ENCODE measurements at places on chromosomes 3 and 15.
A peak's percentile ranks its signal among the peaks of the same experiment; 100 is the strongest.

- no peak overlapping the region for H3K4me3 ChIP-seq
- no peak overlapping the region for H3K27ac ChIP-seq
- H3K36me3 ChIP-seq: no peaks in the 10 kb centered on the region
- no peaks in the 10 kb centered on the region for H3K27me3 ChIP-seq
- DNase-seq: no peak
Measured at GRCh38 chr3:45029661-45030060, 3.6 kb downstream of the CLEC3B start.

DNA sequence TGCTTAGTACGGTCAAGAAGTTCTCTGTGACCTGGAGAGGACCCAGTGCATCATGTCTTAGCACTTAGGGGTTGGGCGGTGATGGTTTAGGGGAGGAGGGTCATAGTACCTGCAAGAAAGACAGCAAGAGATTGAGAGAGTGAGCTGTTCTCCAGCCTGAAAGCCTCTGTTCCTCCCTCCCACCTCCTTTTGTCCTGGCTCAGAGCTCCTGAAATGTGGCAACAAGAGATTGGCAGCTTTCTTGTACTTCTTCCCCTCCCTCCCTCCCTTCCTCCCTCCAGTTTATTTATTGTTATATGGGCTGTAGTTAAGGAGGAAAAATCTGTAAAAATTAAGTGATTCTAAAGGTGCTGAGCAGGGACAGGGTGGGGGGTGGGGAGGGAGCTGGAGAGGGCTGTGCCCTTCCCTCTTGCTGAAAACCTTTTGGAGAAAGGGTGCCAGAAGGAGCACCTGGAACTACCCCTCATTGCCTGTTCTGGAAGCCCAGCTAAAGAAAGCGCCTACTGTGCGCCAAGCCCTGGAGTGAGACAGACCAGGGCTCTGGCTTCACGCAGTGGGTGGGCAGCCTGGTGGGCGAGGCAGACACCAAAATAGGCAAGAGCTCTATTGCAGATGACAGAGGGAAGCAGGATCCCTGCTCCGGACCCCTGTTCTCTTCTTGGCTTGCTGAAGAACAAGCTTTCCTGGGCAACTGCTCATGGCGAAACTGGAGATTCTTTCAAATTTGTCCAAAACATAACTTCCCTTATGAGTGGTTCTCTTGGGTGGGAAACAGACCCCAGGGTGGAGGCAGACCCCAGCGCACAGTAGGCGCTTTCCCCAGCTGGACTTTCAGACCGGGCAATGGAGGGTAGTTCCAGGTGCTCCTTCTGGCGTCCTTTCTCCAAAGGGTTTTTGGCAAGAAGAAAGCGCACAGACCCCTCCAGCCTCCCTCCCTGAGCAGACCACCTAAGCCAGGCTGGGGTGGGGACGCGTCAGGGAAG lies 35.6 kb downstream of the LINGO1 start:
- H3K27ac ChIP-seq: no peak overlapping the region
- no peak overlapping the region for H3K4me3 ChIP-seq
- no peaks in the 10 kb centered on the region for H3K27me3 ChIP-seq
- no peaks in the 10 kb centered on the region for H3K4me1 ChIP-seq
- H3K36me3 ChIP-seq: no peaks in the 10 kb centered on the region
- no peak for DNase-seq

DNA sequence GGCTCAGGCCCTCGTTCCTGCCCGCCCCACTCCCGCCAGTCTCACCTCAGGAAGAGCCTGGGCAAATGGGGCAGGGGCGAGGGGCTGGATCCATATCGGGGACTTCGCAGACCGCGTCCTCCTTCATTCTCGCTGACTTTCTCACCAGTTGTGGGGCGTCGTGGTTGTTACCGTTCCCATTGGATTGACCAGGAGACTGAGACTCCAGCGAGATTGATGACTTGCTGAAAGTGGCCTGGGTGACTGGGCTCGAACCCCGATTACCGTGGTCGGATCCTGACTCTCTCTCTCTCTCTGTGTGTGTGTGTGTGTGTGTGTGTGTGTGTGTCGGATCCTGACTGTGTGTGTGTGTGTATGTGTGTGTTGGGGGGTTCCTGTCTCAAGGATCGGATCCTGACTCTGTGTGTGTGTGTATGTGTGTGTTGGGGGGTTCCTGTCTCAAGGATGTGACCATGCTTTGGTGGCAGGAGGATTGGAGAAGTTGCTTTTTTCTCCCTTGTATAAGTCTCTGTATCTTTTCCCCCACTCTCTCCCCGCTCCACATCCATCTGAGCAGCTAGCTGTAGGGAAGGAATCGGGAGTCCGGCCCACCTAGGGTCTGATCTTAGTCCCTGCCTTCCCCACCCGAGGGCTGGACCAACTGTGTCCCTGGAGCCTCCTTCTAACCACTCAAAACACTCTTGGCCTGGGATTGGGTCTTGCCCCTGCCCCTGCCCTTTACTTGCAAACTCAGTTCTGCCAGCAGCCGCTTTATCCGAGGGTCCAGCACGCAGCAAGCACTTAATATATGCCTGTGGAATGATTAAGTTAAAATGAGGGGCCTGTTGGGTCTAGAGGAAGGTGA lies 603 bp downstream of the PLEKHO2 start:
- DNase-seq: no peak
- no peaks in the 10 kb centered on the region for H3K27me3 ChIP-seq
- peak overlapping the region; percentile 49 for H3K4me3 ChIP-seq
- H3K36me3 ChIP-seq: no peaks in the 10 kb centered on the region
- H3K4me1 ChIP-seq: no peaks in the 10 kb centered on the region

- H3K4me3 ChIP-seq: no peak overlapping the region
- no peaks in the 10 kb centered on the region for H3K27me3 ChIP-seq
- DNase-seq: no peak
- H3K36me3 ChIP-seq: no peaks in the 10 kb centered on the region
Measured at GRCh38 chr3:24368605-24369004, 126.0 kb downstream of the THRB start.

- H3K4me3 ChIP-seq: no peak overlapping the region
- H3K4me1 ChIP-seq: no peaks in the 10 kb centered on the region
- no peaks in the 10 kb centered on the region for H3K27me3 ChIP-seq
- H3K27ac ChIP-seq: no peak overlapping the region
Measured at GRCh38 chr15:53351373-53351772, 408.1 kb downstream of the WDR72 start.

- DNase-seq: no peak
- no peak overlapping the region for H3K4me3 ChIP-seq
- no peaks in the 10 kb centered on the region for H3K27me3 ChIP-seq
- no peaks in the 10 kb centered on the region for H3K4me1 ChIP-seq
Measured at GRCh38 chr3:192229866-192230265, 497.5 kb downstream of the FGF12 start.

GRCh38 chr15:52695154-52695553 lies 16.0 kb upstream of the ATOSA start:
- DNase-seq: no peak
- H3K36me3 ChIP-seq: no peaks in the 10 kb centered on the region
- no peak overlapping the region for H3K4me3 ChIP-seq
- H3K4me1 ChIP-seq: no peaks in the 10 kb centered on the region
- H3K27ac ChIP-seq: no peak overlapping the region
- H3K27me3 ChIP-seq: no peaks in the 10 kb centered on the region

- no peaks in the 10 kb centered on the region for H3K36me3 ChIP-seq
- no peak overlapping the region for H3K27ac ChIP-seq
- DNase-seq: no peak
- no peaks in the 10 kb centered on the region for H3K4me1 ChIP-seq
- no peak overlapping the region for H3K4me3 ChIP-seq
- H3K27me3 ChIP-seq: no peaks in the 10 kb centered on the region
Measured at GRCh38 chr3:56789076-56789475, 12.7 kb downstream of the ARHGEF3 start.

GRCh38 chr3:158835631-158836030 lies 33.8 kb downstream of the MFSD1 start:
- no peak overlapping the region for H3K27ac ChIP-seq
- no peaks in the 10 kb centered on the region for H3K4me1 ChIP-seq
- H3K36me3 ChIP-seq: peaks cover 2% of the 10 kb centered on the region
- H3K27me3 ChIP-seq: no peaks in the 10 kb centered on the region

DNA sequence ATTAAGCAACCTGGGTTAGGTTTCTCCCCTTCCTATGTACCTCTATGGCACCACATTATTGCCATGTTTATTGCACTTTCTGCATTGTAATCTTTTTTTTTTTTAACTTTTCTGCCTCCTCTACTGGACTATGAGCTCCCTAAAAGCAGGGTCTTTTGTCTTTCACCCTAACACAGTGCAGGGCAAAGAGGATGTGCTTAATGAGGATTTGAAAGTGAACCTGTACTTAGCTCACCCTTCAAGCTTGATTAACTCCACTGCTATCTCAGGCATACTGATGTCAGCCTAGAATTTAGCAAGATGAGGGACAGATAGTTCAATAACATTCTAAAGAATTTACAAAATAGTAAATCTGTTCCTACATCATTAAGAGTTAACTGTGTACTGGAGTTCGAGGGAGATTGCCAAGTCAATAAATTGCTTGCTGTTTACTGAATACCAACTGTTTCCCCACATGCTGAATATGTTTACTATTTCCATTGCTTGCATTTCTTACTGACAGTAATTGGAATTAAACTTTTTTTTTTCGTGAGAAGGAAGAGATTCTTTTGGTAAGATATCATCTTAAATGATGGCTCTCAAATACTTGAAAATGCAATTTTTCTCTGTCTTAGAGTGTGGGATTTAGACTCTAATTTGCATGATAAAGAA lies 15.7 kb upstream of the PPARG start:
- no peaks in the 10 kb centered on the region for H3K36me3 ChIP-seq
- no peak for DNase-seq
- H3K27me3 ChIP-seq: no peaks in the 10 kb centered on the region
- H3K4me1 ChIP-seq: no peaks in the 10 kb centered on the region
- no peak overlapping the region for H3K27ac ChIP-seq

- no peaks in the 10 kb centered on the region for H3K27me3 ChIP-seq
- no peak for DNase-seq
- H3K4me1 ChIP-seq: peaks cover 5% of the 10 kb centered on the region
- no peaks in the 10 kb centered on the region for H3K36me3 ChIP-seq
Measured at GRCh38 chr3:30288830-30289229, 317.6 kb upstream of the TGFBR2 start.
